Brain microvascular endothelial cell (primary cell): ENCODE measurements at places on chromosomes 2 and 18.

DNA sequence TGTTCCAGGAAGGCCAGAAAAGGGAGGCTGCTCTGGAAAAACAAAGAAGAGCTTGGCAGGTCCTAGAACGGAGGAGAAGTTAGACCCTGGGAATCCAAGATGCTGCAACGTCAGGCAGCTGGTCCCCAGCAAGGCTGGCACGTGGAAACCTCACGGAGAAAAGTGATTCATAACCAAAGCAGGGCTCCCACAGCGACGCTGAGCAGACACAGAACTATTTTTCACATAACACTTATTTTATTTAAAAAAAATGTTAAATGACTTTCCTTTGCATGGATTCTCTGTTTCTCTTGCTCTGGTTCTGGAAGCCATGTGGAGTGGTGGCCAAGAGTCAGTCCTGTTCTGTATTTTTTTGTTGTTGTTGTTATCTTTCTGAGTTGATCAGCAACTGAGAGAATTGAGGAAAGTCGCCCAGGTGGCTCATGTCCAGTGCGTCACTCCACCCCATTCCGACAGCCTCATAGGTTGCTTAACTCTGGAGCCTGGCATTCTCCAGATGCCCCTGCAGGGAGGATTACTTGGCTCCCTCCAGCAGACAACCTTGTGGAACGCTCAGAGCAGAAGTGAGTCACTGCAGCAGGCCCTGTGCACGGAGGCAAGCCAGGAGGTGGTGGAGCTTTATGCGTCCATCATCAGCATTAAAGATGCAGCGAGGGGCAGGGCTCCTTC, 229.9 kb upstream of the HDAC4 start:
- peak; percentile 10 for DNase-seq

DNA sequence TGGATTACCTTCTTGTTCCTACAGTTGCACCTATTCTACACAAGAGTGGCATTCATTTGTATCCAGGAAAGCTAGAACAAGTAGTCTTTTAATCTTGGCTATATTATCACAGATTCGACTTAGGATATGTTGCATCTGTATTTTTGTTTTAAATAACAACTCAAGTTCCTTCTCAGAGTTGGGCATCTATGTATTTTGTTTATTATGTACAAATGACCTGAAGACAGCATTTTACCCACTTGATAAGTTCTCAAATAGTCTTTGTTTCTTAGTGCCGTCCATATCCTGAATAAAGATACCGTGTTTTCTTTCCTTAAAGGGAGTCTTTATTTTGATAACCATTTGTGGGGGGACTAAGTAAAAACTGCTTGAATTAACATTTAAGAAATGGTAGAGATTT, 2.9 kb downstream of the ITPRID2 start:
- DNase-seq = no peak

DNA sequence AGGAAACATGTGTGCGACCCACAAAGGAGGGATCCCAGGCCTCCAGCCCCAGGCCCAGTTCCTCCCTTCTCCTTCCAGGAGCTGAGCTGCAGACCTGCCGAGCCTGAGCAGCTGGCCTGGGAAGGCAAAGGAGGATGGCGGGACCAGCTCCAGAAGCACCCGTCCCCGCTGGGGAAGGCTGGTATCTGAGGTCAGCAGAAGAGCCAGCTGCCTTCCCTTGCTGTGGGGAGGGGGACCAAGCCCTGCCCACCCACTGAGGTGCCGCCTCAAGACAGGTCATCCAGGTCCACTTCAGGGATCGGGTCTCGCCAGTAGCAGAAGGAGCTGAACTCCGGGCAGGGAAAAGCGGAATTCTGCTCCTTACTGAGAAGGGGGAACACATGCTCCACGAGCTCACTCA, 73.2 kb downstream of the EMILIN2 start:
- DNase-seq = no peak

GRCh38 chr18:42586601-42587000, 528.9 kb downstream of the RIT2 start:
- DNase-seq = no peak

- DNase-seq = no peak
These were observed 7.2 kb upstream of the NEU4 start for GRCh38 chr2:241801611-241802420.

DNA sequence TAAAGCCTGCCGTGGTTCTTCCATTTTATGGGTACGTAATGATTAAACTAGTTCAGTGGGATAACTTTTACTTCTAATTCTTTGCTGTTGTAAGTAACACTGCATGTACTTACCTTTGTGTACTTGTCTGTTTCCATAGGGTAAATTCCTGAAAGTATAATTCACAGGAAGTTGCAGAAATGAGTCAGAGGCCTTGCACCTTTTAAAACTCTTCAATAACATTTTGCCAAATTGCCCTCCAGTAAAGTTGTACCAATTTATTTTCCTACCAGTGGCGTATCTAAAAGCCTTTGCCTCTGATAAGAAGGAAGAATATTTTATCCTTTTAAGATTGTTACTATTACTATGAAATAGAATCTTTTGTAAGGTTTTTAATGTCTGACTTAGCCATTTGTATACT, 65.1 kb downstream of the CAB39 start:
- no peak for DNase-seq

DNA sequence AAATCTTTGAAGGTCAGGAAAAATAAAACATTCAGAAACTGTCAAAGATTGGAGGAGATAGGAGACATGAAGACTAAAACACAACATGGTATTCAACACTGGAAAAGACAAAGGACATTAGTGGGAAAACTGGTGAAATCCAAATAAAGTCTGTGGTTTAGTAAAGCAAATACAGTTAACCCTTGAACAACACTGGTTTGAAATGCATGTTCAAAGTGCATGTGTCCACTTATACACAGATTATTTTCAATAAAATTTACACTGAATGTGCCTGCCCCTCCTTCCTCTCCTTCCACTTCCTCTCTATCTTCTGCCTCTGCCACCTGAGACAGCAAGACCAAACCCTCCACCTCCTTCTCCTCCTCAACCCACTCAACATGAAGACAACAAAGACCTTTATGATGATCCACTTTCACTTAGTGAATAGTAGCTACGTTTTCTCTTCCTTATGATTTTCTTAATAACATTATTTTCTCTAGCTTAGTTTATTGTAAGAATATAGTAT, 14.5 kb downstream of the OLA1 start:
- no peak for DNase-seq

DNA sequence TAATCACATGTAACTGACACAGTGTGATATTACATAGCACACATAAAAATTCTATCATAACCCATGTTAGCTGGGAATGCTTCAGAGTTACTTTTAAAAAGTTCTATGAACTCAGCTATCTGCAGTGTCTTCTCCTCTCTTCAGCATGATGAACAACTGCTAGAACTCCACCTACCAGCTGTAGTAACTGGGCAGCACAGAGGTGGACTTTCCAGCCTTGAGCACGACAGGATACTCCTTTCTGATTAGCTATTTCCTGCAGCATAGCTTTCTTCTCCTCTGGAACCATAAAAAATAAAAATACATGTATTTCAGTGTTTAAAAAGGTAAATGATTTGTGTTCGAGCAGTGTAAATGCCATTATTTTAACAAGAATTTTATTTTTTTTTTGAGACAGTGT, 59.5 kb upstream of the AMMECR1L start:
- no peak for DNase-seq

DNA sequence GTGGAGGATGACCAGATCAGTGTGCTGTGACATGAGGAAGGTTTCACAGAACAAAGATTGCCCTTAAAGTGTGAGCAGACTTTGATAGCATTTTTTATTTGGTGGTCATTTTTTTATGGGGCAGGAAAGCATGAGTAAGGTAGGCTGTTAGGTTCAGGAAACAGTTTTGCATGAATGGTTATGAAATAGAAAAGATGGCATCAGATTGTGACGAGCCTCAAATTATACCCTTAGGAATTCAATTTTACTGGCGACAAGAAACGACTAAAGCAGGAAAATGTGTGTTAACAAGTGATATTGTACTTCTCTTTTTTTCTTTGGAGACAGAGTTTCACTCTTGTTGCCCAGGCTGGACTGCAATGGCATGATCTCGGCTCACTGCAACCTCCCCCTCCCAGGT, 44.7 kb downstream of the PIK3C3 start:
- DNase-seq = no peak

- no peak for DNase-seq
These were observed 35.2 kb downstream of the MTERF4 start for GRCh38 chr2:241066893-241067341.

DNA sequence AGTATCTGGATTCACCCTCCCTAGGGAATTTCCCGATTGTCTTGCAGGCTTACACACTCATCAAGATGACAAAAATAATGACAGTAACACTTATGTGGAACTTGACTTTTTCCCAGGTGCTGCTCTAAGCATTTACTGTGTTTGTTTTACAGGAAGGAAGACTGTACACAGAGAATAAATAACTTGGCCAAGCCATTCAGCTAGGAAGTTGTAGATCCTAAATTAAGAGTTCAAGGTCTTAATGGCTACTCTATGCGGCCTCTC, 549 bp upstream of the DPP4 start:
- DNase-seq = no peak

DNA sequence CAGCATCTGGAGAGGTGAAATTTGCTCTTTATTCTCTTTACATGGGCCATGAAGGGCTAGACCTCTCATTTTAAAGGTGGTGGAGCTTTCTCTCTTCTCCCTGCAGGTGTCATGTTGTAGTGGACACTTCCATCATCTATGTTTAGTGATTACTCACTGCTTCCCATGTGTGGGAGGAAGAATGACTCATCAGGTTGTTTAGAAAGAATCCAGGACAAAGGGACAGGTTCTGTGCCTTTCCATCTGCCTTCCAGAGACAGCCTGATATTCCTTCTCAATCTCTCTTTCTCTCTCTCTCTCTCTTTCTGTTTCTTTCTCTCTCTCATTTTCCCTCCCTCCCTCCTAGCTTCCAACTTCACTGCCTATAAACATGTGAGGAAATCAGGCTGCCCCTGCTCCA, 38.7 kb downstream of the SCG2 start:
- peak; percentile 79 for DNase-seq

DNA sequence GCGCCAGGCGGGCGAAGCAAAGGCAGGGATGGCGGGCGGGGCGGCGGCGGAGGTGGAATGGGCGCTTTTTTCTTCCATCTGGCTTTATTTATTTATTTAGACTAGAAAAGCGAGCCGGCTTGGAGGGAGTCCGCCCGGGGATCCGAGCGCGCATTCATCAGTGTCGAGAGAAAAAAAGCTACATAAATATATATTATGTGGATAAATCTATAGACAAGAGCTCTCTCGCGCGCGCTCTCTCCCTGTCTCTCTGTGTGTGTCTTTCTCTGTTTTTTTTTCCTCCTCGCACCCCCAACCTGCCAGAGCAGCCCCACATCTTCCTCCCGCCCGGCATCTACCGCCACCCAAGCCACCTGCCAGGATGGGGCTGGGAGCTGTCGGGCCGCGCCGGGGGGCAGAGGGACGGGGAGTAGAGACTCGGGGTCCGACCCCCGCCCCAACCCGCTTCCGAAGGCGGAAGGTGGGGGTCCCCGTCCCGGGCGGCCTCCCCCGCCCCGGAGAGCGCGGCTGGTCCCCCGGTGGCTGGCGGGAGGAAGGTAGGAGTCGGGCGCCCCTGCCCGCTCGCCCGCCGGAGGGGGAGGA, 972 bp upstream of the CELF4 start:
- no peak for DNase-seq

DNA sequence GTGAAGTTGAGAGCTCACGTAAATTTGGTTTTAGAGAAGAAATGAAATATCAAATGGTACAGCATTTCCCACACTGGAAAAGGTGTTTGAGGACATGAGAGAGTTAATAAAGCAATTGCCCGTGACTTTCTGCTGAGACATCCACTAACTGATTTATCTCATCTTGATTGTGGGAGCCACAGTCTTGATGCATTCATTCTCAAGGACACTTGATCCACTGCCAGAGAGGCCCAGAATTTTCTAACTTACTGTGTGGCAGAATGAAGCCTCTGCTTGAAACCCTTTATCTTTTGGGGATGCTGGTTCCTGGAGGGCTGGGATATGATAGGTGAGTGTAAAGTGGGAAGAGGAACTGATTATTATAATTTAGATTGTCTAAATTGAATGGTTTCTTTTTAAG, at the start of gene CPO:
Gene CPO, plus strand, starts transcription at position 179 of the 400 bp plus-strand sequence. Its CDS starts 82 bp downstream, at position 261.
- no peak for DNase-seq

GRCh38 chr18:62017618-62018017, 124.8 kb upstream of the RNF152 start:
- no peak for DNase-seq
